ENCODE measurements at places on chromosomes 2 and 18.

DNA sequence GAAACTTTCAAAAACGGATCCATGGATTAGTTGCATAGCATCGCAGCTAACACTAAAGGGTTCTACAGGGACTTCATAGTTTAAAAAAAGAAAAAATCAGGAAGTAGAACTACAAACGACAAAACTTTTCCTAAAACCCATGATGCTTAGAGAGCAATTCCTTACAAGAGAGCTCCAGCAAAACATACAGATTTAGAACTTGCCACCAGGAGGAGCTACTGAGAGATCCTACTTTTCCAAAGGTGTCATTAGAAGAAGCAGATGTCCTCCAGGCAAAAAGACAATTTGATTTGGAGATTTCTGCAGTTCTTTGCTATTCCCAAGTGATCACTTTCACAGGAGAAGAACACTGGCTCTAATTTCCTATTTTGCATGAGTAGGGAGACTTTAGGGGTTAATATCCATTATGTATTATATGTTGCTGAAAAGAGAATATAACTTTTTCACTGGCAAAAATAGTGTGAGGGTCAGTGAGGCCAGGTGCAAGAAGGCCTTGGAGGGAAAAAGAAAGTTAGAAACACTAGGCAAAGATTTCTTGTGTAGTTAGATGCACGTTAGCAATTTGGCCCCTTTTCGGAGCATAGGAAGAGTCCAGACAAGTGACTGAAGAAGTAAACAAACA lies 436.2 kb downstream of the SUCLG1 start:
- DNase-seq: no peak

DNA sequence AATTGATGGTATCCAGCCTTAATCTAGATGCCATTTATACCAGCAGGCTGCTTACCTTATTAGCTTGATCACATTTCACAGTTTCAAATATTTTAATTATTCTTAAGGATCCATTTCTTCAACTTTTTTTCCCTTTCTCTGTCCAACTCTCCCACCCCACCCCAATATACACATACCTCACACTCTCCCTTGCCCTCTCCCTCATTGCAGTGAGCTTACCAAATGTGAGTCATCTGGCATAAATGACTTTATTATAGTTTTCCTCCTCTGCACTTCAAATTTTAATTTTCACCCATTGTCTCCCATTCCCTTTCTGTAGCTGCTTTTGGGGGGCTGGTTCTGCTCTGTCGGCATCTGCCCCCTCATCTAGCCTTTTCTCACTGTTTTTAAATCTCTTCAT lies 12.9 kb downstream of the HTR2B start:
- no peak for DNase-seq

GRCh38 chr2:138763971-138764370 lies 16.2 kb downstream of the NXPH2 start:
- DNase-seq: no peak

DNA sequence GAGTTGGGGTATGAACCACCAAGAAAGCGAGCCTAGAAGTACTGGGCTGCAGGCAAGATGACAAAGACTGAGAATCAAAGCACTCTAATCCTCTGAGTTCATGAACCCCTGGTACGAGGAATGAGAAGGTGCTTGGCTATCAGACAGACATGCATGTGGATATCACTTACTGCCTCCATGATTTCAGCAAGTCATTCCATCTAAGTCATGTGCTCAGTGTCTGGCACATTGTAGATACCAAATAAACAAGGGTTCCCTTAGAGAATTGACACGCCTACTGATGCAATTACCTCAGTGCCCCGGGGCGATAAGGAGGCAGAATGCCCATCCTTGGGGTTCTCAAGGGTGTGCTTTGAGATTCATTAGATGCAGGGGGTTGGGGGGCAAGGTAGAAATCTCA lies 125.6 kb upstream of the PKDCC start:
- no peak for DNase-seq

GRCh38 chr18:12409469-12409868 lies 1.7 kb downstream of the PRELID3A start:
- DNase-seq: no peak

DNA sequence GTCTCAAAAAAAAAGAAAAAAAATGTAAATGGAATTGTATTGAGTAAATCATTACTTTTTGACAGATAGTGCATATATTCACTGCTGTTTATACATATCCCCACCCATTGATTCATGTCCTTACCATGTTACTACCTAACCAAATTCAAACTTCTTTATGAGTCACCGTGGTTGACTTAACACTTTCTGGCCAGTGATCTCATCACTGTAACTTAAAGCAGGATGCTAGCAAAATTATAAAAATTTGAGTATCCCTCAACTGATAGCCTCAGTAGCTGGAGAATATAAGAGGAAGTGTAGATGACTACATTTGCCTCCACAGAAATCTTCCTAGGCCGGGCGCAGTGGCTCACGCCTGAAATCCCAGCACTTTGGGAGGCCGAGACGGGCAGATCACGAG lies 13.4 kb downstream of the CNOT9 start:
- DNase-seq: no peak

GRCh38 chr2:119308793-119309330 lies 57.8 kb downstream of the C2orf76 start:
- no peak for DNase-seq

DNA sequence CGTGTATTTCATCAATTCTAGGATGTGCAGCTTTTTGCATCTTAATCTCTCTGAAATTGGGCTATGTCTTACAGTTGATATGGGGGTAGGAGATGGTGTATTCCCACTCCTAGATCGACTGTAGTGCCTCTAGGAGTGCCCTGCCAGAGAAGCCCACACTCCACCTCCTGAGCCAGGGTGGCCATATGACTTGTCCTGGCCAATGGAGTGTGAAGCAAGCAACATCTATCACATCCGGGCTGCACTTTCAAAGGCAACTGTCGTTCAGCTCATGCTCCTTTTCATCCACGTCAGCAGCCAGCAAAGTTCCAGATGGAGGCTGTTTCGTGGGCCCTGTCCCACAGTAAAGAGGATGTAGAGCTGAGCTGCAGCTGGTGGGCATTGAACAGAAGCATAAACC lies 149.4 kb upstream of the SLC1A4 start:
- no peak for DNase-seq

DNA sequence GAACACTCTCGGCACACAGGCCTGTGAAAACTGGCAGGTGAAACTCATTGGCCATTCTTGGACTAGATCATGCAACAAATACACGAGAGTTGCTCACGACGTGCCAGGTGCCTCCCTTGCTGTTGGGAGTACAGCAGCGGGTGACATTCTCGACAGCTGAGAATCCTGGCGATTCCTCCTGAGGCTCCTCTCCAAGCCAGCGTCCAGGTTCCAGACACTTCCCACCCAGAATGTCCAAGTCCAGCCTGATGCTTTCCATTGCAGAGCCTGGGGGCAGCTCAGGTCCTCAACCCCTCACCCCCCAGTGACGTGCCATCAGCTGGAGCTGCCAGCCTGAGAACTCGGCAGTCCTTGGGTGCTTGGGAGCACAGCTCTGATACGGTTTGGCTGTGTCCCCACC lies 124.2 kb downstream of the PXDN start:
- no peak for DNase-seq

- no peak for DNase-seq
Measured at GRCh38 chr2:42973726-42974125, 181.3 kb upstream of the HAAO start.

GRCh38 chr18:55382277-55382805 lies 205.7 kb downstream of the TCF4 start:
- DNase-seq: no peak

GRCh38 chr2:119350311-119350998 lies 16.2 kb downstream of the C2orf76 start:
- DNase-seq: no peak

DNA sequence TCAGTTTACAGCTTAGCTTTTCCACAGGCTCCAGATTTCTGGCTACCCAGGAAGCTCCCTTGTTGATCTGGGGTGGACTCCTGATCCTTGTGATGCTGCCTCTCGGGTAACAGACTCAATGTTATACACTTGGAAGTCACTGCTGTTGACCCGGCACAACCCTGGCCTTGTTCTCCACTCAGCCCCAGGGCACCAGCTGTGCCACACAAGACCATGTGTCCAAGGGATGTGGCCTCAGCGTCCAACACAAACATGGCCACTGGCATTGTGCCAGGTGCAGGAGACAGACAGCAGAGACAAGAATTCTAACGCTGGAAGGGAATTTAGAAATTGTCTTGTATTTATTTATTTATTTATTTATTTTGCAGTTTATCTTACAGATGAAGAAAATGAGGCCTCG lies 39.0 kb upstream of the PPP4R1 start:
- DNase-seq: no peak

- DNase-seq: no peak
Measured at GRCh38 chr2:233556881-233557736, 9.5 kb downstream of the USP40 start.

GRCh38 chr2:191679818-191680600 lies 2.1 kb downstream of the NABP1 start:
- no peak for DNase-seq

- DNase-seq: no peak
Measured at GRCh38 chr2:220682616-220683015, 889.5 kb downstream of the EPHA4 start.

DNA sequence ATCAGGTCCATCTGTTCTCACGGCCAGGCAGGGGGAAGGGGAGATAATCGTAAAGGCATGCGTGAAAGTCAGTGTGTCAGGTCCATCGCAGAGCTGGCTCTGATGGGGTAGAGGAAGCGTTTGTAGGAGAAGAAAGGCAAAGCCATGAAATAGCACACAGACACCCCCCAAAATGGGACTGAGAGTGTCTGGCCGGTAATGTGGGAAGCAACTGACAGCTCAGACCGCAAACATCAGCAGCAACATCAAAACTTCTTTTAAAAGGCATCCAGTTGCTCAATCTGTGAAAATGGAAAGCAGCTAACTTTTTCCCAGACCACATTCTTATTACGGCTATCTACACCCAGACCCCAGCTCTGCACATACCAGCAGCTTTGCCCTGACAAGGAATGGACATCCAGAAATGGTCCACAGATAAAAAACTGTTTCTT lies 232.6 kb downstream of the EN1 start:
- no peak for DNase-seq

DNA sequence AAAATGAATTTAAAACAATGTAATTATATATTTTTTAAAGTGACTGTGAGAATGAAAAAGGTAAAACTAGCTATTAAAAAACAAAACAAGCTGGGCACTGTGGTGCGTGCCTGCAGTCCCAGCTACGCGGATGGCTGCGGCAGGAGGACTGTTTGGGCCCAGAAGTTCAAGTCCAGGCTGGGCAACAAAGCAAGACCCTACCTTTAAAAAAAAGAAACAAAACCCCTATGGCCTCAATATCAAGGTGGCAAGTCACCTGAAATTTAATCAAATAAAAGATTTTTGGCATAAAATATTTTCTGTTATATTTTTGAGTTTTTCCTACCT lies 46.9 kb upstream of the STRN start:
- no peak for DNase-seq

- no peak for DNase-seq
Measured at GRCh38 chr2:13193075-13193474, 476.3 kb downstream of the TRIB2 start.

GRCh38 chr18:58269931-58270330 lies 225.9 kb downstream of the NEDD4L start:
- DNase-seq: no peak

DNA sequence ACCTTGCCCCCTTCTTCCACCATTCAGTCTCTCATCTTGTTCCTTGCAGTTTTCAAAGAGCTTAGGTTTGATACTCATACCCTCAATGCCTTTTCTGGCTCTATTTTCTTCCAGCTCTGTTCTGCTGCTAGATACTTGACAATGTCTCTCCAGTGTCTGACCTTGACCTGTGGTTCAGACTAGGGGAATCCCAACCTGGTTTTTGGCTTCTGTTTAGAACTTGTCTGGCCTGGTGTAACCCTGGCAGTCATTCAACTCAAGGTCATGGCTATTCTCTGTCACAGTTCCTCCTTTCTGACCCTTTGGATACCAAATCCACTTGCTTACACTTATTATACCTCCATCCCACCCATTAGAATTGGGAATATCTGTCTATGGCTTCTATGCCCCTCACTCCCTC lies 31.8 kb upstream of the IMP4 start:
- no peak for DNase-seq

GRCh38 chr18:63079114-63079513 lies 240.5 kb downstream of the BCL2 start:
- DNase-seq: no peak

DNA sequence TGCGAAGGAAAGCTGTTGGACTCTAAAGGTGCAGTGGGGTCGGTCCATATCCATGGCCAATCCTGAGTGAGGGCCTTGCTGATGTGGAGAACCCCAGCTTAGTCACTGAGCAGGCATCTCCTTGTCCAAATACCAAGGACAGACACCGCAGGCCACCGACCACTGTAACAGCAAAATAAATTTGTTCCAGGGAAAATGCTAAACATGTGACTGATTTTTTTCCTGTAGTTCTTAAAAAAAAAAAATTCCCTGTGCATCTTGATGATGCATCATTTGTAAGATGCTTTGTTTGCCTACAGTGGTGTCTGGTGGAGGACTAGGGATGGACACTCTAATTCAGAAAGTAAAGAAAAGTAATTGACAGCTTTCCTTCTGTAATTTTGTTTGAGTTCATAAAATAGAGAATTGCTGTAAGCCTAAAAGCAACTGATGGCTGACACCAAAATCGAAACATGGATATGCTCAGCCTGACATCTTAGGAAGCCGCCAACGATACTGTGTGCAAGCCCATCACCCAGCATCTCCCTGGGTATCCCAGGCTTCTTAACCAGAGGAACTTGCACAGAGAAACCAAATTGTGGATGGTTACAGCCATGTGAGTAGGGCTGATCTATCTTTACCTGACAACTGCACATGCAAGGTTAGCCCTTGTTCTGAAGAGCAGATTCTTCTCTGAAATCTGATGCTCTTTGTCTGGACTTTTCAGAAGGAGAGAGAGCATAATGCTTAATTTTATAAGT lies 188.6 kb downstream of the ARL4C start:
- DNase-seq: no peak

- DNase-seq: no peak
Measured at GRCh38 chr2:180048251-180048650, 41.2 kb upstream of the CWC22 start.

DNA sequence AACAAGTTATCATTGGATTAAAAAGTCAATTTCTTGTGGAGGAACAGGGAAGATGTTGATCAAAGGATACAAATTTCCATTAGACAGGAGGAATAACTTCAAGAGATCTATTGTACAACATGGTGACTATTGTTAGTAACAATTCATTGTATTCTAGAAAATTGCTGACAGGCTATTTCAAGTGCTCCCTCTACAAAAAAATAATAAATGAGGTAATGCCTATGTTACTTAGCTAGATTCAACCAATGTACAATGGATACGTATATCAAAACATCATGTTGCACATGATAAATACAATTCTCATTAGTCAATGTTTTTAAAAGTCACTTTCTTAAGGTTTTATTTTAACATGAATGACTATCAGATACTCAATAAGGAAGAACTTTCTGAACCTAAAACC lies 33.5 kb downstream of the TFCP2L1 start:
- no peak for DNase-seq

GRCh38 chr2:226963528-226963927 lies 127.7 kb downstream of the RHBDD1 start:
- DNase-seq: no peak

GRCh38 chr18:75140296-75140695 lies 68.6 kb downstream of the PTGR3 start:
- no peak for DNase-seq
